Activated T-helper 17 cell treated with anti-CD3 and anti-CD28 coated beads, Interleukin-2, amount 50 U/mL, for 72 hours (primary cell): ENCODE measurements at places on chromosomes 4 and X. TPM values are rescaled to one million over a fixed set of nuclear protein-coding genes. Genes with fewer than 3 reads are reported as not detected.
A peak's percentile ranks its signal among the peaks of the same experiment; 100 is the strongest.

The CSAG2 gene
- total RNA-seq, result not detected

The FMR1NB gene
- total RNA-seq, result not detected

The PRSS12 gene
- total RNA-seq, result not detected

The ATP10D gene
- total RNA-seq, result 8.2 TPM

The SPIN4 gene
- total RNA-seq, result 5.6 TPM

The TCEAL6 gene
- not detected for total RNA-seq

The CT45A5 gene
- total RNA-seq, result not detected

- H3K27me3 ChIP-seq, result no peaks in the 10 kb centered on the region
- ATAC-seq, result no peak
- H3K4me3 ChIP-seq, result peak overlapping the region; percentile 3
- H3K4me1 ChIP-seq, result peaks cover 13% of the 10 kb centered on the region
- no peaks in the 10 kb centered on the region for H3K36me3 ChIP-seq
These were observed 30.9 kb downstream of the REELD1 start for GRCh38 chr4:146245246-146245645.

DNA sequence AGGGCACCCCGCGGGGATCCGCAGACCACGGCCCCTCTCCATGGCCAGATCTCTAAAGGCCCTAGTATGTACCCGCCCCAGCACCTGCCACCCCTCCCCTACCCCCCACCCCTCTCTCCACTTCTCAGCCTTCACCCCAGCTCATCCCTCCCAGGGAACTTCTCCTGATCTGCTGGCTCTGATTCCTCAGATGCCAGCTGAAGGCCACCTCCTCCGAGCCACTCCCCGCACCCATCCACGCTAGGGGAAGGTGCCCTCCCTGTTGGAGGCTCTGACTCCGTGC lies 11.9 kb downstream of the PSAPL1 start:
- ATAC-seq, result no peak
- H3K36me3 ChIP-seq, result no peaks in the 10 kb centered on the region
- H3K4me1 ChIP-seq, result no peaks in the 10 kb centered on the region
- H3K27ac ChIP-seq, result no peak overlapping the region
- H3K27me3 ChIP-seq, result peaks cover 3% of the 10 kb centered on the region

DNA sequence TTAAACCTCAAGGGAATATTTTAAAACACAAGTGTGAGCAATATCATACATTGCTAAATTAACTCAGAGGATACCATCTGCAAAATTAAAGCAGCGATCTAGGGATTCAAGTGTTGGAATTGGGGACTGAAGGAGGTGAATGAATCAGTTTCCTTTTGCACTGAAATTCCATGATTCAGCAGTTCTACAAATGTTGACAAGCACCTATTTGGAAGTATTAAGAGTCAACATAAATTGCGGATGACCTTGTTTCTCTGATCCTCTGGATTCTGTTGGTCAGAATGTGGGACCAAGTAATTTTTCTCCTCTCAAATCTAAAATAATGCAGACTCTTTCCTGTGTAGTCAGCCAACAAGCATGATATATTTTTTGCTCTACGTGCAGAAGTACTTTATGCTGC lies 78.8 kb downstream of the LDB2 start:
- no peaks in the 10 kb centered on the region for H3K4me1 ChIP-seq
- ATAC-seq, result no peak
- no peak overlapping the region for H3K27ac ChIP-seq
- H3K27me3 ChIP-seq, result peaks cover 4% of the 10 kb centered on the region
- no peaks in the 10 kb centered on the region for H3K36me3 ChIP-seq

GRCh38 chr4:104424989-104425388 lies 69.7 kb downstream of the CXXC4 start:
- peaks cover 8% of the 10 kb centered on the region for H3K27me3 ChIP-seq
- no peak overlapping the region for H3K4me3 ChIP-seq
- H3K36me3 ChIP-seq, result no peaks in the 10 kb centered on the region
- ATAC-seq, result no peak

GRCh38 chrX:143336261-143336660 lies 181.0 kb downstream of the SPANXN3 start:
- no peaks in the 10 kb centered on the region for H3K27me3 ChIP-seq
- H3K36me3 ChIP-seq, result no peaks in the 10 kb centered on the region
- H3K27ac ChIP-seq, result no peak overlapping the region
- no peak for ATAC-seq

GRCh38 chr4:153036931-153037482 lies 100.9 kb downstream of the FHDC1 start:
- ATAC-seq, result no peak
- no peak overlapping the region for H3K27ac ChIP-seq
- no peak overlapping the region for H3K4me3 ChIP-seq
- H3K27me3 ChIP-seq, result peaks cover 19% of the 10 kb centered on the region
- no peaks in the 10 kb centered on the region for H3K36me3 ChIP-seq

DNA sequence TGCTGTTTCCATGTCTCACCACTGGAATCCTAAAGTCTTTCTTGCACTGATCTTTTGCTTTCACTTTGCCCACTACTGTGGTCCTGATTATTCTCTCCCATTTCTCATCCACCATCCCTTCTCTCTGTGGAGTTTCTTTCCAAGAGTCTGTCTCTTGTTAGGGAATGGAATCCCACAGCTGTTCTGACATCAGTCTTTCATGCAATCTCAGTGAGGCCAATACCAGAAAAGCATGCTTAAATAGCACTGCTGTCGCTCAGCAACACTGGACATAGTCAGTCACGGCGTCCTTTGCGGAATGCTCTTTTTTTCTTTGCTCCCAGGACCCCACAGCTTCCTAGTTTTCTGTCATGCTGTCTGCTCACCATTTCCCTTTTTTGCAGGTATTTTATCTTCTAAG lies 20.1 kb downstream of the SLITRK4 start:
- no peaks in the 10 kb centered on the region for H3K27me3 ChIP-seq
- H3K36me3 ChIP-seq, result no peaks in the 10 kb centered on the region
- no peak for ATAC-seq
- no peak overlapping the region for H3K27ac ChIP-seq

- H3K36me3 ChIP-seq, result no peaks in the 10 kb centered on the region
- no peak overlapping the region for H3K27ac ChIP-seq
- H3K27me3 ChIP-seq, result no peaks in the 10 kb centered on the region
- no peaks in the 10 kb centered on the region for H3K4me1 ChIP-seq
- H3K4me3 ChIP-seq, result no peak overlapping the region
These were observed 42.6 kb downstream of the GASK1B start for GRCh38 chr4:158130204-158130603.

DNA sequence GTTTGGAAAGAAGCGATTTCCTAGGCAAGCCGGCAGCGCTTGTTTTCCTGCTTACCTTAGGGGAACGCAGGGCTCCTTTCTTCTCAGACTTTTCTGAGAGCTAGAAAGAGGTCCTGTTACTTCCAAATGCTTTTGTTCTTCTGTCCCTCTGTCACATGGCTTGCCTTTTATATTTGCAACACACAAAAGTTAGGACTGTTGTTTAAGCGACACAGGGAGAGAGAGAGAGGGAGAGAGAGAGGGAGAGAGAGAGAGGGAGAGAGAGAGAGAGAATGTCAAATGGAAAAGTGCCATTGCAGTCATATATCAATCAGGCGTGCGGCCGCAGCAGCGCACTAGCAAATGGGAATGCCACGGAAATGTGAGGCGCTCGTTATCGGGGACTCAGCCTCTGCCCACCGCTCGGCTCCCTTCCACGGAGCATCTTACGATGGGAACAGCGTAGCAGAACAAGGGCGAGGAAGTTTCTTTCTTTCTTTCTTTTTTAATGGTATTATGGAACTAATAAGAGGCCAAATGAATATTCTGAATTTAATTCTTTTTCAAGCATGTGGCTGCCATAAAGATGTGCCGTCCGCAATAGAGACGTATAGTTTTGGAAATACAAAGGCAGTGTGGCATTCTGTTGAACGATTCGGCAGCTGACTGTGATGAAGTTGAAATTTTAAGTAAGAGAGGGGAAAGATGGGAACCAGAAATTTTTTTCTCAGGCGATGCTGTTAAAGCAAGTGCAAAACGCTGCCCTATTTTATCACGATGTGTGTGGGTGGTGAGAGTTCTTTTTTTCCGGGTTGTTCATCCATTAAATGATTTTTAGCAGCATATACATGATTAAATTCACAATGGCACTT lies at the start of gene NDP:
TSS of gene NDP (minus strand) at position 142 of the 851 bp plus-strand sequence. CDS start 14,745 bp downstream, outside the sequence.
- H3K27me3 ChIP-seq, result peaks cover 14% of the 10 kb centered on the region
- no peak within 1 kb of the TSS for H3K27ac ChIP-seq
- no peaks in the 10 kb centered on the region for H3K36me3 ChIP-seq
- H3K4me3 ChIP-seq, result peak within 1 kb of the TSS; percentile 74
- H3K4me1 ChIP-seq, result peaks cover 14% of the 10 kb centered on the region

DNA sequence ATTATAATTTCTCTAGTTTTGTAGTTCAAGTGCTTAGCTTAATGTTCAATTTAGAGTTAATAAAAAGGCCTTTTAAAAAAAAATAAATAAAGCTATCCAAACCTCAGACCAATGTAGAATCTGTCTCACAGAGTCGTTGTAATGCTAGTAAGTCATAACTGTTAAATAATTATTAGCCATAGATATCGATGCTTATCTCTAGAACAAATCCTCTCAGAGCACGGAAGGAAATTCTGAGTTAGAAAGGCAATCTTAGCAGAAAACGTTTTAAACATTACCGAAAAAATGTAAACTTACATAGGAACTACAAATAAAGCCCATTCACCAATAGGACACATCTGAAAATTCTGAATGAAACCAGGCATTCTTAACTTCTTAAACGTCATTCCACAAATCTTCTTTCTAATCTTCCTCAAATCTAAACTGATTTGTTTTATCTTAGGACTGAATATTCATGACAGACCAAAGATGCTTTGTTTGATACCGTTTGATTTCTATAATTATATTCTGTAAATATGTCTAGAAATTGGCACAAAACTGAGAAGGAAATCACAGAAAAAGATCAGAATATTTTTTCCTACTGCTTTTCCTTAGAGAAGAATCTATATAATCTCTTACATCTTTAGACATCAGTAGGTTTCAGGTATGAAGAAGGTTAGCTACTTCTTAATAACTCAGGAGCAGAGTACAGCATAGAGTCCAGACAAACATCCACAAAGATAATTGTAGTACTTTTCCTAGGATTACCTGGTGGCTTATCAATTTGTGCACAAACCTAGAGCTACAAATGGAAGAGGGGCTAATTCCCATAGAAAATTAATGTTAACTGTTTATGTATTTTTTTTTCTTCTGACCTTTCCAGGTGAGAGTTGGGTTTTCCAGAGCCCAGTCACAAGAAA lies 140.7 kb downstream of the BTC start:
- no peak overlapping the region for H3K27ac ChIP-seq
- H3K4me1 ChIP-seq, result no peaks in the 10 kb centered on the region
- no peaks in the 10 kb centered on the region for H3K27me3 ChIP-seq
- no peaks in the 10 kb centered on the region for H3K36me3 ChIP-seq

DNA sequence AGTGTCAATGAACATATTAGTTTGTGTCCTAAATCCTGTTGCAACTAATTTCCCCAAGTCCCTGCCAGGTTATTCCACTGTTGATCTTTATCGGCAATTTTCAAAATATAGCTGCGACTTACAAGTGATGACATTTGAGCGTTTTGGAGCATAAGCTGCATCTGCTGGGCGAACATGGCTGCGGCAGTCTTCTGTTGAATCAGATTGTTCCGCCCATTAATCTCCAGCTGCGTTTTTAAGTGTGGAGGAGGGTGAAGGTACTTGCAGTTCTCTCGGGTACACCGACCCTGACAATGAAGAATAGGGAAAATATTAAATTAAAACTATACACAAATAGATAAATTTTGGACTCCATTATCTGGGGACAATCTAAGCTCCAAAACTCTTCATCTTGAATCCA lies 82.7 kb downstream of the MBNL3 start:
- ATAC-seq, result no peak
- no peak overlapping the region for H3K27ac ChIP-seq
- no peaks in the 10 kb centered on the region for H3K27me3 ChIP-seq

GRCh38 chrX:114097866-114098265 lies 486.0 kb upstream of the HTR2C start:
- no peaks in the 10 kb centered on the region for H3K27me3 ChIP-seq
- H3K27ac ChIP-seq, result no peak overlapping the region
- no peak for ATAC-seq
- H3K36me3 ChIP-seq, result no peaks in the 10 kb centered on the region
- no peaks in the 10 kb centered on the region for H3K4me1 ChIP-seq

DNA sequence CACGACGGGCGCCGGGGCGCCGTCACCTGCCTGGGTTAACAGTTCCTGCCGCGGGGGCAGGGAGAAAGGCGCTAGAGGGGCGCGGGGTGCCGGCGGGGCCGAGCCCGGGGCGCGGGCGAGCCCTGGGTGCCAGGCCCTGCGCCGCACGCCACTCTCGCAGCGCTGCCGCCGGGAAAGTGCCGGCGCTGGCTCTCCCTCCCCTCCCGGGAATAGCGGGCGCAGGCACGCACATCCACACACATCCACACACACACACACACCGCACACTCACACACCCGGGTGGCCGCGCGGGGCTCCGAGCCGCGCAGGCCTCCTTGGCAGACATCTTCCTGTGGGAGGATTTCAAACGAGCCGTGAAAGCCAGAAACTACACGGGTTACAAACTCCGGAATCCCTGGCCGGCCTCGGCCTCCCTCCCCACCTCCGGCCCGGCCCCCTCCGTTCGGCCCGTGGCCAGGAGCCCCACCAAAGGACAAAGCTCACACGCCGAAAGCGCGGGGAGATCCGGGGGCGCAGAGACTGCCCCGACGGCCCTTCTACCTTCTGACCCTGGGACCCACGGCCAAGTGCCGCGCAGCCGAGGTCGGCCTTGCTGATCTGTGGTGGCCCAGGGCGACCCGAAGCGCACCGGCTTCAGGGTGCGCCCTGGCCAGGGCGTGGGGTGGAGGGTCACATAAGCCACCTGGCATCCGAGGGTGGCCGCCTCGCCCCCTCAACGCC lies 92.3 kb downstream of the BCOR start:
- H3K4me3 ChIP-seq, result peak overlapping the region; percentile 62
- peaks cover 28% of the 10 kb centered on the region for H3K27me3 ChIP-seq
- H3K4me1 ChIP-seq, result no peaks in the 10 kb centered on the region
- no peaks in the 10 kb centered on the region for H3K36me3 ChIP-seq

- H3K27me3 ChIP-seq, result no peaks in the 10 kb centered on the region
- H3K4me3 ChIP-seq, result no peak overlapping the region
- peaks cover 11% of the 10 kb centered on the region for H3K4me1 ChIP-seq
- ATAC-seq, result no peak
- H3K27ac ChIP-seq, result no peak overlapping the region
These were observed 4.1 kb downstream of the PRIMPOL start for GRCh38 chr4:184653650-184654049.

DNA sequence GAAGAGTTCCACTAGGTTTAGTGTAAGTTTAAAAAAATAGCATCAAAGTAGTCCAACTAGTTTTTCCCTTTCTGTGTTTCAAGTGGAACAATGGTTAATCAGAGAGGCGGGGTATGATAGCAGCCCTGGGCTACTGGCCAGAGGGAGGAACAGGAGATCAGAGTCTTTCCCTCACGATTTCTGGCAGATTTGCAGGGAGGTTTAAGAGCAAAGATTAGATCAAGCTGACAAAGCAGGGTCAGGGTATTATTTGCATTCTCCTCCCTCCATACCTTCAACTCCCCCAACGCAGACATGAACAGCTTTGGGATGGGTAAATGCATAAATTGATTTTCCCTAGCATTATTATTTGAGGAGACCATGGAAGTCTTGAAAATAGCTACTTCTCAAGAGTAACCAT lies 277.6 kb upstream of the DIAPH2 start:
- ATAC-seq, result no peak
- no peak overlapping the region for H3K4me3 ChIP-seq
- no peaks in the 10 kb centered on the region for H3K36me3 ChIP-seq
- peaks cover 3% of the 10 kb centered on the region for H3K27me3 ChIP-seq
